ENCODE measurements at places on chromosomes 1 and 21. TPM values are rescaled to one million over a fixed set of nuclear protein-coding genes. Genes with fewer than 3 reads are reported as not detected.

DNA sequence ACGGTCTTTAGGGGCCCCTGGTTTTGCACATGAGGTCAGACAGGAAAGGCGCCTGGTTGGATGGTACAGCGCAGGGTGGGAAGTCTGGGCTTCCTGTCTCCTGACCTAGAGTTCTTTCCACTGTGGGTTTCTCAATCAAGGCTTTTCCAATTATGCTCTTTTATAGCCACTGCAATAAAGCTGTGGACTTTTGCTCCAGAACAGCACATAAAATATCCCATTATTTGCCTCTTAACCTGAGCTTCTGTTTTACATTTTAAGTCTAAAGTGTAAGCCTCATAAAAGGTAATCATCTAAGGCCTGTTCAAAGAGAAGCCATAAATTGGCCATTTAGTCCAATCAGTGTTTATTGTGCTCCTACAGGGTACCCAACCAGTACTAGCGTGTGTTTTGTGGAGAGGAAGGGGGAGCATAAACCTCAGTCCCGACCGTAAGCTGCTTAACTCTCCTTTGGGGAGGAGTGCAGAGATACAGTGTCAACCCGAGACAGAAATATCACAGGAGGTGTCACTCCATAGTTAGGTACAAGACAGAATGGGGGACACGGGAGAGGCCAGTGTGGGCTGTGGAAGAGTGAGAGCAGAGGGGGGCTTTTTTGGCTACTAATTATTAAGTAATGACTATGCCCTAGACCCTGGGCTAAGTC, 270.0 kb downstream of the TRABD2B start:
- peaks cover 17% of the 10 kb centered on the region for H3K27me3 ChIP-seq
- no peaks in the 10 kb centered on the region for H3K36me3 ChIP-seq
- H3K4me1 ChIP-seq = no peaks in the 10 kb centered on the region

GRCh38 chr1:58946390-58946789, 162.5 kb upstream of the JUN start:
- H3K27me3 ChIP-seq = no peaks in the 10 kb centered on the region
- no peak overlapping the region for H3K27ac ChIP-seq
- DNase-seq = no peak
- H3K4me1 ChIP-seq = no peaks in the 10 kb centered on the region

DNA sequence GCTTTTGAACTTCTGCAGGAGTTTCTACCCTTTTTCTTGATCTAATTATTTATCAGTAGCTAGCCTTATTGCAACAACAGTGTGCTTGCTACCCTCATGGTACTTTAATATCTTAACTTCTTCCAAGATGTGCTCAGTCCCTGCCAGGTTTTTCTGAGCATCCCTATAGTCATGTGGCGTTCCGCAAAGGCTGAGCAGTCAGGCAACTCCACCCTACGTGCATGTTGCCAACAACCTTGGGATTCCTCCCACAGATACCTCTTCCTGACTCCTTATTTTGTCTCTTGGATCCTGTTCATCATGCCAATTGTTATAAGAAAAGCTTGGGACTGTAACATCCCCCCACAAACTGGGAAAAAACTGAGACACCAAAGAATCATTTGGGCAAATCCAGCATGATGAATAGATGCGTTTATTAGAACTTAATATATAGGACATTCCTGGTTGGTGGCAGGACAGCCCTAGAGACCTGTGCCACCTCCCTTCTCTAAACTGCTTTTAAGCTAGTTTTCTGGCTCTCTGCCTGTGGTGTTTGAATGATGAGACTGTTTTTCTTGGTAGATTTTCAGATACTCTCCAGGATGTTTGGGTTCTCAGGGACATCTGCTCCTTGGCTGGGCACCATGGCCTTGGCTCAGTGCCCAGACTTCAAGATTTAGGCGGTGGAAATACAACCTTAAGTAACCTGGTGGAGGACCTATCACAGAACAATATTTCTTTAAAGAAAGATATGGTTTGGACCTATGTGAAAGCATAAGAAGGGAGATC, 27.1 kb upstream of the KCTD3 start:
- no peak overlapping the region for H3K4me3 ChIP-seq
- H3K36me3 ChIP-seq = no peaks in the 10 kb centered on the region
- H3K27me3 ChIP-seq = peaks cover 3% of the 10 kb centered on the region
- H3K27ac ChIP-seq = no peak overlapping the region
- DNase-seq = peak; percentile 37

GRCh38 chr1:6771441-6771769, 13.8 kb upstream of the CAMTA1 start:
- H3K27ac ChIP-seq = no peak overlapping the region
- no peaks in the 10 kb centered on the region for H3K27me3 ChIP-seq
- no peaks in the 10 kb centered on the region for H3K36me3 ChIP-seq

DNA sequence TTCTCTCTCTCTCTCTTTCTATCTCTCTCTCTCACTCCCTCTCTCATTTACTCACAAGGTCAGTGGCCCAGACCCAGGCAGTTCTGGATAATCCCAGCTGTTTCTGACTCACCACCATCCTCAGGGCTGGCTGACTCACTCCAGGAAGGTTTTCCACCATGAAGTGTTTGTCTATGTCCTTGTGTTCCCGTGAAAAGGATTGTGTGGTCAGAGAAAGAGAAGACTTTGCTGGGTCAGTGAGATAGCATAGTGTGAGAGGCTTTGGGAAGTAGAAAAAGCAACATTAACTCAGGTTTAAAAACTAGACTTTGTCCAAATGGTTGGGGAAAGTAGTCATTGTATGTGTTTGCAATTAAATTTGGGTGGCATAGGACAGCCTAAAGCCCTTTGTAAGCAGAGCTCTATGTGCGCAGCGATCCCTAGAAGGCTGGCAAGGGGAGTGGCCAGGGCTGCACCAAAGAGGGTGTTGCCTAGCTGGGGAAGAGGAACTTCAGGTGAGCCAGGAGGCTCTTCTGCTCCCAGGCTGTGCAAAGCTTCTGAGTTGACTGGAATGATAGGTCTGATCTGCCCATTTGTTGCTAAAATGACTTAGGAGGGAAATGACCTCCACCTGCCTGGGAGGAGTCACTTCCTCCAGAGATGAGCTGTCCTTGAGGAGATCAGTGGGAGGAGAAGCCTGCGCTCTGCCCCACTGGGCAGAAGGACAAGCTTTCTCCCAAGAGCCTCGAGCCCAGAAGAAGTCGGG, 4.9 kb upstream of the CAPN2 start:
- H3K4me3 ChIP-seq = peak overlapping the region; percentile 25
- DNase-seq = peak; percentile 99
- peaks cover 53% of the 10 kb centered on the region for H3K4me1 ChIP-seq
- no peaks in the 10 kb centered on the region for H3K27me3 ChIP-seq
- H3K36me3 ChIP-seq = no peaks in the 10 kb centered on the region

GRCh38 chr1:214143006-214143992, 137.7 kb upstream of the SMYD2 start:
- no peak overlapping the region for H3K27ac ChIP-seq
- no peak overlapping the region for H3K4me3 ChIP-seq
- no peaks in the 10 kb centered on the region for H3K27me3 ChIP-seq
- DNase-seq = no peak
- H3K4me1 ChIP-seq = no peaks in the 10 kb centered on the region

DNA sequence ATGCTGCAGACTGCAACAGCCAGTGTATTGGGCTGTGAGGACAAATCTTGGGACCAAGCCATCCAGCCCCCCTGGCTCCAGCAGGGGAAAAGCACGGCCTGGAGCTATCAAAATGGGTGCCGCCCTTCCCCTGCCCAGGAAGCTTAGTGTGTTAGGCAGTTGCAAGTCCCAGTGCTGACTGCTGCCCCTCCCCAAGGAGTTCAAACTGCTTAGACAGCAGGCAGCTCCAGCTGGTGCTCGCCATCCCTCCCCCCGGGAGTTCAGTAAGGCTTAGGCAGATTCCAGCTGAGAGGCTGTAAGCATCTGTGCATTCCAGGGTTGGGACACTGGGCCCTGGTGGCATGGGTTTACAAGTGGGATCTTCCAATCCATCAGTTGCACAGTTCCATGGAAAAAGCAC, 579.6 kb upstream of the NR5A2 start:
- DNase-seq = peak; percentile 30
- H3K4me1 ChIP-seq = no peaks in the 10 kb centered on the region
- no peak overlapping the region for H3K4me3 ChIP-seq
- H3K27me3 ChIP-seq = no peaks in the 10 kb centered on the region
- no peaks in the 10 kb centered on the region for H3K36me3 ChIP-seq

DNA sequence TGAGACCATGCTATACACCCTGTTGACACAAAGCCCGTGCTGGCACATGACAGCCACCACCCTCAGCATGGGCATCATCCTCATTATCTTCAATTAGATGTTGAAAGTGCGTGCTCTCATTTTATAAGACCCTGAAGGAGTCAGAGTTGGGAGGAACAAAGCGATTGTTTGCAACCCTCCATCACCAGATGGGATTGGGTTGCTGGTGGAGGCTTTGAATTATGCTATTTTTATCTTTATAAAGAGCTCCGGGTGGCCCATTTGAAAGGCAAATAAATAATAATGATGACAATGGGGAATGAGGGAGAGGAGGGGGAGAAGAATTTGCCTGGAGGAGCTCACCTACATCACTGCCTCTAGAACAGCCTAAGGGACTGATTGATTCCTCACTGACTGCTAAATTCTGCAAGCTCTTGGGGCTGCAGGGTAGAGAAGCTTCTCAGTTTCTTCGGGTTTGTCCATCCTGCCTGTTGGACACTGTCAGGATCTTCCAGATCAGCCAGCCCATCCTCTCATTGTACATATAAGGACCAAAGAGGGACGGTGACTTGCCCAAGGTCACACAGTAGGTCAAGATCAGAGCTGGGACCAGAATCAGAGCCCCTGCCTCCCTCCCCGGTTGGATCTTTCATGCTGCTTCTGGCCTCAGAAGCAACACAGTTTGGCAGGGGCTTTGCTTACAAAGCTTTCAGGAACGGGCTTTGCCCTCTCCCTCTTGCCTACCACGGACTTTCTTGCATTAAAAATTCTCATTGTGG, 130.9 kb upstream of the ZBTB40 start:
- no peak overlapping the region for H3K4me3 ChIP-seq
- peaks cover 14% of the 10 kb centered on the region for H3K27me3 ChIP-seq
- no peaks in the 10 kb centered on the region for H3K4me1 ChIP-seq
- no peak overlapping the region for H3K27ac ChIP-seq

DNA sequence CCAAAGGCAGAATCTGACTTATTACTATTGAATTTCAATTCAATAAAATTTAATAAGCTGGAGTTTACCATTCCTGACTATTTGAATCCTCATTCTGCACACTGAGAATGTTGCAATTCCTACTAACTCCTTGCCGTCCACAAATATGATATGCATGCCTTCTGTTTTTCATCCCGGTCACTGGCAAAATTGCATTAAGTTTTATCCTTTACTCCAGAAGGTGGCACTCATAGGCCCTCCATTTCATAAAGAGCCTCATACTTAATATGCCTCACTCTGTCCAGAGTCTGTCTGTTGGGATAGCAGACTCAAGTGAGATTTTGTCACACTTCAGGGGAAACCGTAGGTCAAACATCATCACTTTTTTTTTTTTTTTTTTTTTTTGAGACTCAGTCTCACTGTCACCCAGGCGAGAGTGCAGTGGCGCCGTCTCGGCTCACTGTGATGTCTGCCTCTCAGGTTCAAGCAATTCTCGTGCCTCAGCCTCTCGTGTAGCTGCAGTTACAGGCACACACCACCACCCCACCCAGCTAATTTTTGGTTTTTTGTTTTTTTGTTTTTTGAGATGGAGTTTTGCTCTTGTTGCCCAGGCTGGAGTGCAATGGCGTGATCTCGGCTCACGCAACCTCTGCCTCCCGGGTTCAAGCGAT, 27.3 kb downstream of the F11R start:
- no peak overlapping the region for H3K27ac ChIP-seq
- H3K4me3 ChIP-seq = no peak overlapping the region
- no peaks in the 10 kb centered on the region for H3K4me1 ChIP-seq
- no peaks in the 10 kb centered on the region for H3K36me3 ChIP-seq
- no peaks in the 10 kb centered on the region for H3K27me3 ChIP-seq
- peak; percentile 59 for DNase-seq

DNA sequence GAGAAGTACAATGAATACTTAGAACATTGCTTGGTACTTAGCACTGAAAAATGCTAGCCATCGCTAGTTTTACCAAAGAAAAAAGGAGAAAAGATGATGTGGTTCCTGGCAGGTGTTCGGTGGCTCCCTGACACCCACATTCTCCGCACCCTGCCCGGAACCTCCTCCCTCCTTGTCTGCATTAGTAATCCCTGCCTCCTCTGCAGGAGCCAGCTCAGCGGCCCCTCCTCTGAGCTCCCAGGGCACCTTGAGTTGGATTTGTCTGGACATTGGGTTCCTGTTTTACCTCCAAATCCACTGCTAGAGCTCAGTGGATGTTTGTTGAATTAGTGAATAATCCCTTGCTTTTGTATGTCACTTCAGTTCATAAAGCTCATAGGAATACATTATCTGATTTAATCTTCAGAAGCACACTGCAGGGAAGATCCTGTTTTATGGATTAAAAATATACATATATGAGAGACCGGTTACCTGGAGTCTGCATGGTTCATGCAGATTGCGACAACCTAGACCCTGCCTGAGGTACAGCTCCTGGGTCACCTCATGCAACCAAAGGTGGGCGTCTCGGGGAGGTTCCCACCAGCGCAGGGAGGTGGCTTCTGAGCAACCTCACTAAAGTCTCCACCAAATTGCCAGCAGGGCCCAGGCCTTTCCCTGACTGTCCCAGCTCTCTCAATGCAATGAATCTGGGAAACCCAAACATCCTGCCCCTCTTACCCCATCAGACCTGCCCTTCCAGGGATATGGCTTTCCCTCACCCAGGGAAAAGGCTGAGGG, 24.2 kb downstream of the PCAT6 start:
- H3K4me1 ChIP-seq = no peaks in the 10 kb centered on the region
- H3K27me3 ChIP-seq = peaks cover 26% of the 10 kb centered on the region
- H3K27ac ChIP-seq = no peak overlapping the region
- no peaks in the 10 kb centered on the region for H3K36me3 ChIP-seq

- no peaks in the 10 kb centered on the region for H3K27me3 ChIP-seq
- peak; percentile 39 for DNase-seq
- H3K4me3 ChIP-seq = no peak overlapping the region
- H3K36me3 ChIP-seq = no peaks in the 10 kb centered on the region
These were observed 345.1 kb upstream of the USP24 start for GRCh38 chr1:55560266-55560665.

- peak overlapping the region; percentile 6 for H3K4me3 ChIP-seq
- H3K4me1 ChIP-seq = peaks cover 32% of the 10 kb centered on the region
- H3K27ac ChIP-seq = peak overlapping the region; percentile 29
- H3K36me3 ChIP-seq = peaks cover 16% of the 10 kb centered on the region
- no peaks in the 10 kb centered on the region for H3K27me3 ChIP-seq
These were observed 10.9 kb downstream of the ERRFI1 start for GRCh38 chr1:8015036-8015808.

GRCh38 chr21:37338671-37339551, 27.7 kb upstream of the DYRK1A start:
- H3K36me3 ChIP-seq = no peaks in the 10 kb centered on the region
- H3K4me3 ChIP-seq = no peak overlapping the region
- peak overlapping the region; percentile 81 for H3K27ac ChIP-seq
- DNase-seq = peak; percentile 92

DNA sequence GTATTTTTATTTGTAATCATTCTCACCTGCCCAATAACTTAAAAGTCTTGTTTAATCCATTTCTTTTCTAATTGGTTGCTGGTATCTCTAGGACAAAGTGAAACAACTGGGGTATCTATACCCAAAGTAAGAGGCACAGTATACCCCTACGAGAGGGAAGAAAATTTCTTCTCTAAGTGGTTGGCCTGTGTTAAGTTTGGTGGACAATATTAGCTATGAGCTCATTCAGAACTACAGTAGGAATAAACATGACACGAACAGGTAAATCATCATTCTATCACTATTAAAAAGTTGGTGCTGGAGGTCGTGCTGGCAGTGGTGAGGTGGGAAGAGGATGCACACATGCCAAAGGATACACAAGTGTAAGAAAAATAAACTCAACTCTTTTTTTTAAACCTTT, 99.6 kb downstream of the ZNF644 start:
- H3K36me3 ChIP-seq = no peaks in the 10 kb centered on the region
- H3K4me1 ChIP-seq = peaks cover 9% of the 10 kb centered on the region
- no peaks in the 10 kb centered on the region for H3K27me3 ChIP-seq
- no peak overlapping the region for H3K4me3 ChIP-seq

DIO1 gene
- polyA plus RNA-seq = not detected

MARCKSL1 gene
- polyA plus RNA-seq = 79.1 TPM

CFHR5 gene
- polyA plus RNA-seq = not detected

RSPH1 gene
- polyA plus RNA-seq = 0.05 TPM

FCRL6 gene
- not detected for polyA plus RNA-seq
